ENCODE measurements at places on chromosomes 3 and 15.

GRCh38 chr15:101068523-101068960 lies 149.4 kb downstream of the LRRK1 start:
- peaks cover 16% of the 10 kb centered on the region for H3K36me3 ChIP-seq
- H3K27me3 ChIP-seq: peaks cover 18% of the 10 kb centered on the region
- peaks cover 15% of the 10 kb centered on the region for H3K4me1 ChIP-seq
- no peak for DNase-seq

- no peaks in the 10 kb centered on the region for H3K36me3 ChIP-seq
- H3K27me3 ChIP-seq: no peaks in the 10 kb centered on the region
- no peak overlapping the region for H3K27ac ChIP-seq
- no peak overlapping the region for H3K4me3 ChIP-seq
Observed at GRCh38 chr15:60939389-60939788, 289.7 kb downstream of the RORA start.

- H3K4me3 ChIP-seq: no peak overlapping the region
- DNase-seq: no peak
- peaks cover 6% of the 10 kb centered on the region for H3K27me3 ChIP-seq
- peaks cover 18% of the 10 kb centered on the region for H3K36me3 ChIP-seq
- H3K27ac ChIP-seq: no peak overlapping the region
Observed at GRCh38 chr3:52843108-52843865, 8.5 kb upstream of the MUSTN1 start.

- DNase-seq: no peak
- no peak overlapping the region for H3K4me3 ChIP-seq
Observed at GRCh38 chr3:64467255-64467944, 220.4 kb downstream of the ADAMTS9 start.

DNA sequence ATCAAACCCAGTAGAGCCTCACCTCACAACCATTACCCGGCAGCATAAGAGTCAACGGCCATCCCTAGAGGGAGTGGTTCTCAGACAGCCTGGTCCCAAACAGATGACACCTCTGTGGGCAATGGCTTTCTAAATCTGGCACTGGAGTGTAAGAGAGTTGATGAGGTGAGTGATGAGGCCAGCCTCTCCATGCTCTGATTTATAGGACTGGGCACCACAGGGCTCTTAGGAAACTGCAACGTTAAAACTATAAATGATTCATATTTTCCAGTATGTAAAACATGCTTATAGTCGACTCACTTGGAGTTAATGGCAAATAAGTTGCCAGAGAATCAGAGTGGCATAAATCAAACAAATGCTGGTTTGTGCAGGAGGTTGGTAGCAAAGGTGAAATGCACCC lies 187.7 kb downstream of the GREM1 start:
- no peak overlapping the region for H3K27ac ChIP-seq
- no peaks in the 10 kb centered on the region for H3K36me3 ChIP-seq
- no peak overlapping the region for H3K4me3 ChIP-seq
- peaks cover 7% of the 10 kb centered on the region for H3K27me3 ChIP-seq
- no peak for DNase-seq
- peaks cover 22% of the 10 kb centered on the region for H3K4me1 ChIP-seq

- H3K27me3 ChIP-seq: peaks cover 2% of the 10 kb centered on the region
- no peak overlapping the region for H3K27ac ChIP-seq
- no peak overlapping the region for H3K4me3 ChIP-seq
Observed at GRCh38 chr15:89900849-89901248, 7.1 kb upstream of the AP3S2 start.

- peaks cover 4% of the 10 kb centered on the region for H3K4me1 ChIP-seq
- no peak for DNase-seq
- H3K27me3 ChIP-seq: peaks cover 2% of the 10 kb centered on the region
- H3K27ac ChIP-seq: no peak overlapping the region
- no peak overlapping the region for H3K4me3 ChIP-seq
Observed at GRCh38 chr3:140113996-140114788, 179.2 kb downstream of the CLSTN2 start.

DNA sequence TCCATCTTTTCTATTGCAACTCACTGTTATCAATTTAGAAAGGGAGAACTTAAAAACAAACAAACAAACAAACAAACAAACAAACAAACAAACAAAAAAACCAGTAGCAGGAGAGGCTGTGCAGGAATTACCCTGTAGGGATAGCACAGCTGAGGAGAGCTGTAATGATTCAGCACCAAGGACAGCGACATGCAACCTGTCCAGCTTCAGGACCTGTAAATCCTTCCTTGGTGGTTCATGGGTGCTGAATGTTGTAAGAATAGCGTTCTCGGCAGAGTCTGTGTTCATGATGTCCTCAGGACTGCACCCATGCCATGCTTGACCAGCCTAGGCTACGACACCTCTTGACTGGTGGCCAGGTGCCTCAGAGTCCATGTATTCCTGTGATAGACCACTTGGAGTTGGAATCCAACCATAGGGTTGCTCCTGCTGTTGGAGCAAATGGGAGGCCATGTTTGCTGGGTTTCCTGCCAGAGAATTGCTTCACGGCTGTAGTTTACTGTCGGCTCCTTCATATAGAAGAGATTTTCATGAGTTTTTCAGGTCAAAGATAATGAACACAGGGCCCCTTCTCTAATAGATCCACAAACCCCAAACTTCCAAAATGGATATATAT lies 65.9 kb downstream of the CACNA2D3 start:
- peaks cover 2% of the 10 kb centered on the region for H3K27me3 ChIP-seq
- H3K27ac ChIP-seq: no peak overlapping the region
- DNase-seq: peak; percentile 72
- no peaks in the 10 kb centered on the region for H3K4me1 ChIP-seq
